ENCODE measurements at places on chromosomes 2 and 18. TPM values are rescaled to one million over a fixed set of nuclear protein-coding genes. Genes with fewer than 3 reads are reported as not detected.

VAMP8 gene
- total RNA-seq, result 12.1 TPM

DNA sequence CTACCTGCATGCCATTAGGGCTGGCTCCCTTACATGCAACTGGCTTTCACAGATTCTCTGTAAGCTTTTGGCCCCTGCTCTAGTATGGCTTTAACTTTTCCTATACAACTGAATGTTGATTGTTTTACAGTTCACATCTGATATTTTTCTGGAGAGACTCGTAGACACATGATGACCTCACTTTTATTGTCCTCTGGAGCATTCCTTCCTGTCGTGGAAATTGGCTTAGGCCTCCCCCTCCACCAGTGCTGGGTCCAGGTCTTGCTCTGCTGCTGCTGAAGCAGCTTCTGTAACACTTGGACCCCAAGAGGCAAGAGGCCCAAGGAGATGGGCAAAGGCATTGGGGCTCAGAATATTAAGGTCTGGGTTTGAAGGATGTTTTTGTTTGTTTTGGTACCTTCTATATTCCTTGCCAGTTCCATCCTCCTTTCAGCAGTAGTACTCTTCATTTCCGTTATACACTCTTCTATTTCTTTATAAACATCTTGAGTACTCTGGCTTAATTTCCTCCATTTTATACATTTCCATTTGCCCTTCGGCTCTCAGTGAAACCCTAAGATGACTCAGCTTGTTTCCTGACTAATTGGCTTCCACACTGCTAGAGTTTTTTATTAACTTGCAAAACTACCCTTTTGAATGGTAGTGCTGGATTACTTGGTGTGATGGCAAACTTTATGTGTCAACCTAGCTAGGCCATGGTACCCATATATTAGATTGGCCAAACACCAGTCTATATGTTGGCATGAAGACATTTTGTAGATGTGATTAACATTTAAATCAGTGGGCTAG, 219.8 kb downstream of the CDCA7 start:
- H3K27me3 ChIP-seq, result no peaks in the 10 kb centered on the region
- H3K4me3 ChIP-seq, result no peak overlapping the region
- H3K4me1 ChIP-seq, result peaks cover 4% of the 10 kb centered on the region
- H3K36me3 ChIP-seq, result no peaks in the 10 kb centered on the region

TLX2 gene
- not detected for total RNA-seq

DNA sequence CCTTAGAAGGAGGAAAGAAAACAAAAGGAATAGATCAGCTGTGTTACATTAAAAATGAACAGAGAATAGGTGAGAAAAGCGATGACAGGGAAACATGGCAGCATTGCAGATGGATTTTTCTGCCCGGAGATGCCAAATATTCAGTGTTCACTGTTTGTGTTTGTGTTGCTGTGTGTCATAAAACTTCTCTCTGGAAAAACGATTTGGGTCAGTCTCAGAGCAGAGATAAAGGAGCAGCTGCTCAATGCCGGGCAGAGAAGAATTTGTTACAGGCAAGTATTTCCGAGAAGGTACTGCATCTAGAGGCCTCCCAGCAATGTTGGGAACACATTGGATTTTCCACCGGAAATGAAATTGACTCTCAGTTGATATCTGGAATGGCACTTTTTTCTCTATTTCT, 156.4 kb upstream of the KLHL14 start:
- H3K27me3 ChIP-seq, result no peaks in the 10 kb centered on the region
- H3K27ac ChIP-seq, result no peak overlapping the region
- no peaks in the 10 kb centered on the region for H3K4me1 ChIP-seq

POMC gene
- 3.1 TPM for total RNA-seq

GRCh38 chr18:50341443-50341842, 33.4 kb upstream of the SKA1 start:
- H3K36me3 ChIP-seq, result no peaks in the 10 kb centered on the region
- H3K4me3 ChIP-seq, result no peak overlapping the region
- no peaks in the 10 kb centered on the region for H3K4me1 ChIP-seq
- H3K27me3 ChIP-seq, result no peaks in the 10 kb centered on the region

DNA sequence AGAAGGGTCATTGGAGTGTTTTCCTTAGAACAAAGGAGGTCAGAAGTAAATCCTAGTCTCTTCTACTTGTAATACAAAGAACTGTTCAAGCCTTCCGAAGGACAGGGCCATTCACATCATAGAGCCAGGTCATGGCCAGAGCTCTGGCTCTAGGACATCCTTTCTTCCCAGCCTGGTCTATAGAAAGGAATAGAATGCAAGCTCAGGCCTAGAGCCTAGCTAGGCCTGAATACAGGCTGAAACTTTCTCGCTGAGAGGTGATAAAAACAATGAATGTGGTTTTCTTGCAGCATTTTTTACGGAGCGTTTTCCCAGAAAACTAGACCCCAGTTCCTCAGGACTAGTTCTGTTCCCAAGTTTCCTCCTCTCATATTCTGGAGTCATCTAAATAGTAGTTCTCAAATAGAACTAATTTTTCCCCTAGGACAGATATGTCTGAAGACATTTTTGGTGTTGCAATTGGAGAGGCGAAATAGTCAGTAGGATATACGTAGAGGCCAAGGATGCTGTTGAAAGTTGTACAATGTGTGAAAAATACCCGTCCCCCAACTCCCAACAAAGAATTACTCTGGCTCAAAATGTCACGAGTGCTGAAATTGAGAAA, 6.8 kb downstream of the UGT1A6 start:
- DNase-seq, result no peak
- no peaks in the 10 kb centered on the region for H3K4me1 ChIP-seq
- H3K36me3 ChIP-seq, result no peaks in the 10 kb centered on the region
- H3K4me3 ChIP-seq, result no peak overlapping the region
- H3K27me3 ChIP-seq, result no peaks in the 10 kb centered on the region

DSC3 gene
- not detected for total RNA-seq

TSPYL6 gene
- not detected for total RNA-seq

DNA sequence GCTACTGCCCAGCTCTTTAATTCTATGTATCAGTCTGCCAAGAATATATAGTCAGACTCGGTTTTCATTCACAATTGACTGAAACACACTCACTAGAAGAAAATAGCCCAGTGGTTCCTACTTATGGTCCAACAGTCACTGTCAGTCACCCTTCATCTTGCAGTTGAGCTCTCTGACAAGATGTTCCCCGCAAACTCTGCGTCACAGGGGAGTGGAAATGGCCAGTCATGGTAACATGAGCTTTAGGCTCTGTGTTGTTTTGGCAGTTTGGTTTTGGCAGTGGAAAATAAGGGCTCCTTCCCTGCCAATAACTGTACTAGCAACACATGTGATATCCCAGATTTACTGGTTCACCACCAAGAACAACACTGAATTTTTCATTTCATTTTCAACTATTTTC, 122.5 kb downstream of the PRPF40A start:
- peak; percentile 90 for DNase-seq
- H3K4me3 ChIP-seq, result no peak overlapping the region
- peak overlapping the region; percentile 96 for H3K27ac ChIP-seq
- peaks cover 42% of the 10 kb centered on the region for H3K4me1 ChIP-seq

DNA sequence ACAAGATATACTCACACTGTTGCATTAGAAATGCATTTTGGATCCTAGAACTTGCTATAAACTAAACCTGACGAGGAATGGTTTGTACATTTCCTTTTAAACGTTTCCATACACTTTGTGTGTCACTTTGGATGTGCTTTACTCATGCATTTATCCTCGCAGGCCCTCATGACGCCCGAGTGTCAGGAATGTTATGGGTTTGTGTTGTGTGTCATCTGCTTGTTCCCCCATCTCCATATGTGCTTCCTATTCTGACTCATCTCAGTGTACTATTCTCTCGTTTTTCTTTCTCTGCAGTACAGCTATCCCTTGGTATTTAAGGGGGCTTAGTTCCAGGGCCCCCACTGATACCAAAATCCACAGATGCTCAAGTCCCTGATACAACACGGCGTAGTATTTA, 121.5 kb upstream of the RASGRP3 start:
- DNase-seq, result no peak
- no peak overlapping the region for H3K4me3 ChIP-seq
- no peak overlapping the region for H3K27ac ChIP-seq
- no peaks in the 10 kb centered on the region for H3K36me3 ChIP-seq
- no peaks in the 10 kb centered on the region for H3K27me3 ChIP-seq

GRCh38 chr2:101111917-101112771, 39.0 kb downstream of the TBC1D8 start:
- H3K4me1 ChIP-seq, result peaks cover 84% of the 10 kb centered on the region
- DNase-seq, result peak; percentile 69
- H3K4me3 ChIP-seq, result no peak overlapping the region
- H3K27ac ChIP-seq, result peak overlapping the region; percentile 99

PPP1R1C gene
- total RNA-seq, result not detected

DNA sequence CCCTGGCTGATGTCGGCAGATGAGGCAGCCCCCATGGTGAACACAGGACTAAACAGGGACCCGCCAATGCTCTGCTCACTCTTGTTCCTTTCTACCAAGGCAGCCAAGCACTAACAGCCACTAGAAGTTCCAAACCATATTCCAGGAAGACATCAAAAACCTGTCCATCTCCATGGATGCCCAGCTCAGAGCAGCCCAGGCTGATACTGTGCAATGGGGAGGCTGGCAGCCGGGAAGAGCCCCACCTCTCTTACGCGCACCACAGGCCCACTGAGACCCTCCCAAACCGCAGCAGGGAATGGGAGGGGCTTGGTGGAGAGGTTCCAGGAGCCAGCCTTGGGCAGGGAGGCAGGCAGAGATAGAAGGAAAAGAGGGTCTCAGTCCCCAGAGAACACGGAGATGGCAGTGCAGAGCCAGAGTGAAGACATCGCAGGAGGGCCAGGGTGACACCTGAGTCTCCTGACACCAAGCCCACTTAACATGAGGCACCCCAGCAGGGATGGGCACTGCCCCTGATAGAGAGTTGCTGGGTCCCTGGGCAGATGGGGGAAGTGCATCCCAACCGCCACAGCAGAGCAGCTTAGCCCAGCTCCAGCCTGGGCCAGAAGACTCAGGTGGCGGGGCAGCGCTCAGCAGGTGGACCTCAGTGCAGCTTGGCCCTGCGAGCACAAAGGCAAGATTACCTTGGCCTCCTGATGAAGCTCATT, 3.4 kb downstream of the HS6ST1 start:
- no peak overlapping the region for H3K4me3 ChIP-seq
- H3K27ac ChIP-seq, result no peak overlapping the region
- H3K36me3 ChIP-seq, result no peaks in the 10 kb centered on the region

GRCh38 chr2:132473174-132473883, 56.7 kb downstream of the GPR39 start:
- H3K4me1 ChIP-seq, result no peaks in the 10 kb centered on the region
- no peaks in the 10 kb centered on the region for H3K36me3 ChIP-seq
- no peaks in the 10 kb centered on the region for H3K27me3 ChIP-seq
- H3K4me3 ChIP-seq, result no peak overlapping the region
- no peak overlapping the region for H3K27ac ChIP-seq

DNA sequence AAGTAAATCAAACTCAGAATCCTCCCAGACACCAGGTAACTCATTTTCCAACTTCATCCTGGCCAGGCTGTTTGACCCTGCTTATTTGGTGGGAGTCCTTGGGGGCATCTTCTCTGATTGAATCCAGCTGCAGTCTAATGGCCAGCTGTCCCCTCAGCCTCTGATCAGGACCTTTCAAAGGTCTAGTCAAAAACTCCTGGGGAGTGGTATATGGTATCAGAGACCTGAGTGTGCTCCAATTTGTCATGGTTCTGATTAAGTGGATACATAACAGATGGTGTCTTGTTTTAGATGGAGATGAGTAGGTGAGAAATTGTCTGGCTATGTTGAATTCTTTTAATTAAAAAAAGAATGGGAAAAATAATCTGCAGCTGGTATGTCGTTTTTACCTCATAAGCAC, 842.6 kb upstream of the ACVR2A start:
- no peaks in the 10 kb centered on the region for H3K4me1 ChIP-seq
- no peak overlapping the region for H3K4me3 ChIP-seq
- no peak for DNase-seq
- H3K36me3 ChIP-seq, result no peaks in the 10 kb centered on the region
- no peak overlapping the region for H3K27ac ChIP-seq

- H3K4me3 ChIP-seq, result no peak overlapping the region
- no peaks in the 10 kb centered on the region for H3K27me3 ChIP-seq
- peaks cover 66% of the 10 kb centered on the region for H3K4me1 ChIP-seq
- DNase-seq, result no peak
- peak overlapping the region; percentile 67 for H3K27ac ChIP-seq
These were observed 27.6 kb downstream of the RNU4ATAC start for GRCh38 chr2:121558329-121558728.

GRCh38 chr18:26320686-26321085, 94.4 kb downstream of the TAF4B start:
- no peak overlapping the region for H3K4me3 ChIP-seq
- DNase-seq, result no peak
- H3K4me1 ChIP-seq, result no peaks in the 10 kb centered on the region
- no peaks in the 10 kb centered on the region for H3K27me3 ChIP-seq
- H3K36me3 ChIP-seq, result no peaks in the 10 kb centered on the region

GRCh38 chr18:12515550-12515949, 107.8 kb downstream of the PRELID3A start:
- no peak overlapping the region for H3K27ac ChIP-seq
- no peak for DNase-seq
- no peaks in the 10 kb centered on the region for H3K27me3 ChIP-seq
- H3K36me3 ChIP-seq, result no peaks in the 10 kb centered on the region
- no peak overlapping the region for H3K4me3 ChIP-seq
- peaks cover 21% of the 10 kb centered on the region for H3K4me1 ChIP-seq

DNA sequence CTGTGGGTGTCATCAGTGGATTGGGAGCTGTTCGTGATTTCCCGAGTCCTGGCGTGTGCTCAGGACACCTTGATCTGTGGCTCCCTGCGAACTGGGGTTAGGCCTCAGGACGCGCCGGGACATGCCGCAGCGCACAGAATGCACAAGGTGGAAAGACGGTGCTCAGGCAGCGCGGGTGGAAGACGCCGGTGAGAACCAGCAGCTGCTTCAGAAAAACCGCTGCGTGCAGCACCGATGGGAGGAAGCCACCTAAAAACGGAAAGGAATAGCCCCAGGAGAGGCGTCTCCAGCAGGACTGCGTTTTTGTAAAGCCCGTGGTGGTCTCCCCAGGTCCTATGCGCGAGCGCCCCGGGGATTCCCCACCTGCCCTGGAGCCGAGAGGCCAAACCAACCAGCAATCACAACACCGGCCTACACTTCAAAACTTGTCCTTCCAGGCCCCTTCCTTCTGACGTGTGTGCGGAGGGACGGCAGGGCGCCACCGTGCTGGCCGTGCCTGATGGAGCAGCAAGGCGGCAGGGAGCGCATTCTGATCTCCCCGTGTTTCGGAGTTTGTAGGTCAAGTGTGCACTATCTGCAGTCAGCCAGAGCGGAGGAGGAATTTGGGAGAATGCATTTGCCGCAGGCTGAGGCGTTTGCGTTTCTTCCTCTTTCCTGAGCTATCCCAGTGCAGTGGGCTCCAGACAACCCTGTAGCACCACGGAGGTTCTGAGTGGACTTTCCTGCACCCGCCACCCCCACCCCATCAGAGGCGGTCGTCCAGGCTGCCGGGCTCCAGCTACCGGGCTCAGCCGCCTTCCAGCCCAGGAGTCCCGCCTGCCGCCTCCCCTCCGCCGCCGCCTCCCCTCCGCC, 32.2 kb downstream of the RTP5 start:
- H3K27ac ChIP-seq, result no peak overlapping the region
- H3K4me3 ChIP-seq, result no peak overlapping the region
- peaks cover 33% of the 10 kb centered on the region for H3K27me3 ChIP-seq
- H3K4me1 ChIP-seq, result peaks cover 12% of the 10 kb centered on the region

All from gastrocnemius medialis (tissue), 4 donors.